Erythroblast (primary cell): ENCODE measurements at places on chromosomes 1 and 21.

GRCh38 chr1:202376247-202376646 is 27.7 kb downstream of the PPP1R12B start:
- DNase-seq: peak; percentile 75

- DNase-seq: no peak
Measured at GRCh38 chr21:17783481-17784179, 35.5 kb downstream of the C21orf91 start.

GRCh38 chr21:32957545-32957944 is 68.2 kb upstream of the OLIG2 start:
- DNase-seq: no peak

DNA sequence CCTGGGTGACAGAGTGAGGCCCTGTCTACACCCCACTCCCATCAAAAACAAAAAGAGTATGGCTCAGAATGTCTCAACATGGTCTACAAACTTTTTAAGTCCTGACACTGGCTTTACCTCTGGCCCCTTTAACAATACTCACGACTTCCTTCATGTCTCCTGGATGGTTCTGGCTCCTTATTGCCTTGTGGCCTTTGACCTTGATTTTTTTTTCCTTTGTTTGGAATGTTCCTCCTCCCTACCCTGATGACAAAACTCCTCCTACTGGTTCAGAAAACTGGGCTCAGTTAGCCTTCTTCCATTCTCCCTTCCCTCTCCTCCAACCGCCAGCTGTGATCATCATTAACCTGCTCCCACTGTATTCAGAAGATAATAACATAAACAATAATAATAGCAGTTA is 4.6 kb upstream of the SOAT1 start:
- DNase-seq: no peak

DNA sequence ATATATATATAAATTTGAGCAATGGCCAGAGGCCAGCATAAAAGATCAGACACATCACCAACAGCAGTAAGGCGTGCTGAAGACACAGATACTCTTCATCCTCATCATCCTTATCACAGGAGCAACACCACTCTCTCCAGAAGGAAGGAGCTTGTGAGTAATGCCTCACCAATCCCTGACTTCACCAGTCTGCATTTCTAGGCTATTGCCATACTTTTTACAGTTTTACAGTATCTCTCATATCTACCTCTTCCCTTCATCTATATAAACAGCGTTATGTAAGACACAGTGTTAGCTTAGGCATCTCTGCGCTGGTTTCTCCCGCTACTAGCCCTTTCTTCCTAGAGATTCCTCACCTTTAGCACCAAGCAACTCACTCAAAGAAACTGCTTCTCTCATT is 2.4 kb upstream of the ABL2 start:
- DNase-seq: no peak

GRCh38 chr1:183106166-183106565 is 79.9 kb upstream of the LAMC2 start:
- DNase-seq: no peak

GRCh38 chr1:9389968-9390367 is 97.3 kb downstream of the SPSB1 start:
- no peak for DNase-seq

DNA sequence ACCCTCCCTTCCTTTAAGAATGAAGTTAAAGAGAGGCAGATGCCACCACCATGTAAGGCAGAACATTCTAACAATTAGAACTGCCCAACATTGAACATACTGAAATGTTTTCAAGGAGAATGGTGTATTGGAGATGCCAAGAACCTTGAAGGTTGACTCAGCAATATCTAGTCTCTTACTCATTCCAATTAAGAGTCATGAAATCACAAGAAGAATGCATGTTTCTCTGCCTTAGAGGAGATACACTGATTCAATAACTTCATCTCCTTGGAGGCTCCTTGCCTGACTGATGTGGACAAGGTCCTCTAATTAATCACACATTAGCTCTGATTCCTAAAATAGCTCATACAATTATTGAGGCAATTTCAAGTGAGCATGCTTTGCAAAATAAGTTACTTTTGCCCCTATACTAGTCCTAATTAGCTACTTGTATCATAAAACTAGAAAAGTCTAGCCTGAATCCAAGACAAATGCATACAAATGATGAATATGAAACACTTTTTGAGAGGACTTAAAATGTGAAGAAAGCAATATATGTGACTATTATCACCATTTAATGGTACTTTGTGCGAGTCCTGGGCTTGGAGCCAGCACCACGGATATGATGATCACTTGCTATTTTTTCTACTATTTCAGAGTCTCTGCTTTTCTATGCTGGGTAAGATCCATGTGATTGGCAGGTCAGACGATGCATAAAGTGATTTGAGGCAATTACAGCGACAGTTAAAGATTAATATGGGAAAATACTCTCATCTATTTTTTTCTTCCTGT is 114.5 kb downstream of the DSCAM start:
- no peak for DNase-seq

DNA sequence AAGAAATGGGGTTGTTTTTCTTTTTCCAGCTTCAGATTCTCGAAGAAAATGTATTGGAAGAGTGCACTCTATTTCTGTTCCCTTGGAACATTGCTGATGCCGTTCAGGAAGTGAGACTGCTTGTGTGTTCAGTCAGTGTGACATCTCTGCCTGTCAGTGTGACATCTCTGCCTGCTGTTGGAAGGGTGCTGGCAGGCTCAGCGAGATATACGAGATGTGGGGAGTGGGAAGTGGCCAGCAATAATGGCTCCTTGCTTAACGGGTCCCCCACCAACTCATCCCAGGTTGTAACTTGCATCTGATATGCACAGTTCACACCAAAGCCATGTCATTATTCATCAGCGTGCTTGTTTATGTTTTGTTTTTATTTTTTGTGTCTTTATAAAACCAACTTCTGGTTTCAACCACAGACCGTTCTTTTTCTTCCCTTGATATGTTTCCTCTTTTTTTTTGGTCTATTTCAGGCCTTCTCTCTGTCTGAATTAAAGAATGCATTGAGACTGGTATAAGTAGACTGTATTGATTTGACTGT is 145.4 kb downstream of the GALNT2 start:
- DNase-seq: no peak

- no peak for DNase-seq
Measured at GRCh38 chr1:15051882-15052528, 101.5 kb upstream of the TMEM51 start.

- peak; percentile 60 for DNase-seq
Measured at GRCh38 chr1:206635978-206636345, 626 bp downstream of the DYRK3 start.

DNA sequence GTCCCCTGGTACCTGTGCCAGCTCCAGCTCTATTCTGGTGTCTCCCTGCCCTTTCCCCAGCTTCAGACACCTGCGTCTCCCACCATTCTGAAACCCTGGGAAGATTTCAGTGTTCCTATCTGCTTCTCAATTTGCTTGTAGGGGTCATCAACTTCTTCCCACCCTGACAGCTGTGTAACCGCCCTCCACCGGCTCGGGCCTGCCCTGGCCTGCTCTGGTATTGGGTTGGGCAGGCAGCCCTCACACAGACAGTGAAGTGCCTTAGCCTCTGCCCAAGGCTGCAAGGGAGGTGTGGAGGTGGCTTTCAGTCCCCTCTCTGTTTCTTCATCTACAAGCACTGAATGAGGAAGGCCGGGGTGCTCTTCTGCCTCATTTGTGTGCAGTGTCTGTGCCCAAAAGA is 97.2 kb downstream of the LAMC2 start:
- no peak for DNase-seq

DNA sequence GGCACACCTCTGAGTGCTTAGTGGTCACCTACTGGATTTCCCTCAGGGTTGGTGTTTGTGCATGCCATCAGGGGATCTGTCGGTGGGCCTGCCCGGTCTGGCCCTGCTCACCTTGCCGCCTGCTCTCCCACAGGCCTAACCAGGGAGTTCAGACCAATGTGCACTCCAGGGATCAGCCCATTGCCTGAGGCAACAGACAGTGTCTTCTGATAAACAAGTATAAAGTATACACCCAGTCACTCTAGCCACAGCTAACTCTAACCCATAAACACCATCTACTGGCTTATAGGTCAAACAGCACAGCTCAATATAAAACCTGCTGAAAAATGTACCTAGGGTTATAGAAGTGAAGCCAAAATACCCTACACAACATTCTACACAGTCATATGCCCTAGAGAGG is 1300.0 kb downstream of the PLA2G4A start:
- no peak for DNase-seq

- no peak for DNase-seq
Measured at GRCh38 chr1:118995312-118996016, 7.3 kb upstream of the TBX15 start.

DNA sequence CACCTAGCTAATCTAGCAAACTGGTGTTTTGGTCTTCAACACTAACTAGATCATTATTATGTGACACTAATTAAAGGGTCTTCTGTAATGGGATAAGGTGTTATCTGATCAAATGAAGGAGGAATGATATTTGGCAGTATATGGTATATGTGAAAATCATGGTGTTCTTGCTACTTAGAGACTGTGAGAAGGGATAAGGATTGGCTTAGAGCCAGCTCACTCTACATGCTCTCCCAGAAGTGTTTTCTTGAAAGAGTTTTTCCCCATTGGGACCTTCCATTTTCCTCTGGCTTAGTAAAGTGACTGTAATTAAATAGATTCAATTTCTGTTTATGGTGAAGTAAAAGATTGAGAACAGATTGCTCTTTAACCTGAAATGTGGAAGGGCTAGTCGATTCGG is 71.2 kb upstream of the RGL1 start:
- DNase-seq: no peak

- DNase-seq: no peak
Measured at GRCh38 chr1:6162773-6163172, 17.3 kb downstream of the CHD5 start.

GRCh38 chr1:109814993-109815786 is 51.5 kb upstream of the EPS8L3 start:
- DNase-seq: no peak

GRCh38 chr1:59827055-59827643 is 12.4 kb downstream of the HOOK1 start:
- DNase-seq: no peak

- DNase-seq: peak; percentile 94
Measured at GRCh38 chr1:15617173-15618076, at the start of gene DDI2. TSS of gene DDI2 (plus strand) at chr1:15617458. CDS start at chr1:15617671, 213 bp downstream.

- peak; percentile 29 for DNase-seq
Measured at GRCh38 chr1:87787551-87787950, 458.9 kb downstream of the LMO4 start.

DNA sequence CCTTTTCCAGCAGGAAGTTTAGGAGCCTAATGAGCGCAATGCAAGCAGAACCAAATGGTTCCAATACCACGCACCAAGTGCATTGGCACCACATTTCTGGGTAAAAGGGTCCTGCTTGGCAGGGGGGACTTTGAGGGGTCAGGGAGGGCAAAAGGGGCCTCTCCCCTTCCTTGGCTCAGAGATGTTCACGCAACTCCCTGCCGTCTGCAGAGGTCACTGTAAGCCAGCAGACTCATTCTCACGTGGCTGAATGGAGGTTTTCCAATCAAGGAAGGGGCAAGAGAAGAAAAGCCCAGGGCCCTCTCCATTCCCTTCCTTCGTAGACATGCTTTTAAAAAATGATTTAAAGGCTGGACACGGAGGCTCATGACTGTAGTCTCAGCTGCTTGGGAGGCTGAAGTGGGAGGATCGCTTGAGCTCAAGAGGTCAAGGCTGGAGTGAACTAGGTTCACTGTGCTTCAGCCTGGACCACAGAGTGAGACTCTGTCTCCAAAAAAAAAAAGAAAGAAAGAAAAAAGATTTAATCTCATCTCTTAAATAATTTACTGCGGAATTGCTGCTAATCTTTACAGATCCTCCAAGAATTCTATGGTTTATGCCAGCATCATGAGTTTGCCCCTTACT is 80.3 kb downstream of the RUNX3 start:
- peak; percentile 8 for DNase-seq

GRCh38 chr1:108716437-108717230 is 3.9 kb downstream of the FNDC7 start:
- no peak for DNase-seq

DNA sequence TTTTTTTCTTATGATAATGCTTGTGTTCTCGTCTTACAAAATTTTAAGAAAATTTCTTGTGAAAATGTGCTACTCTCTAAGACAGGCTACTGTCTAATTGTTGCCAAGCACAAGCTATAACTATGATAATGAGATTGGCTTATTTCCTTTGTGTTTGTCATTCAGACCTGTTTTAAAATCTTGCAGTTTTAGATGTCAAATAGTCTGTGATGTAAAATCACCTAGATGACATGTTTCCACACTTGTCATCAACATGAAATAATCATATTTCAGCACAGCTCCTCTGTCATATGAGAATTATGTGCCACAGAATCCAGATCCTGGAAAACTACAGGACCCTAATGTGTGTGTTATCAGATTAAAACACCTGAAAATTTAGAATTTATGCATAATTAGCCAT is 539.7 kb downstream of the USP25 start:
- no peak for DNase-seq

GRCh38 chr21:34498623-34499022 is 13.4 kb downstream of the KCNE1 start:
- DNase-seq: no peak

DNA sequence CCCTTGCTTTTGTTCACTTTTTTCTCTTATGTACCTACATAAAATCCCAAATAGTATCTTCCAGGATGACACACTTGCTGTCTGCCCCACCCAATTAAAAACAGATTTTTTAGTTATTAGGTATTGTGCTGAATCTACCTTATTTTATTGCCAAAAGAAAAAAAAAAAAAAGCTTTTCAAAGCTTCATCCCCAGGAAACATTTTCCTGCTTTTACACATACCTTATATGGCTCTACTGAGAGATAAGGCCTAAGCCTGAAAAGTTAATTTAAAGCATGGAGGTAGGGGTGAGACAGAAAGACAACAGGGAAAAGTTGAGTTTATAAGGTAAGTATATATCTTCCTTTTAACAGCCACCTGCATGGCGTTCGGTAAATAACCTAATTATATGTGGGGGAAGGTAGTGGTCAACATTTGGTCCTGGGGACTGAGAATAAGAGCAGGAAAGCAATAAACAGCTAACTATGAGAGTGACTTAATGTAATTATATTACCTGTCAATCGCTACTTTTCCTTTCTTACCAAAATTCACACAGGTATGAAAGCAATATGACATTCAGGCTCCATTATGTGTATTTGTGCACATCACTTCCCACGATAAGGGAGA is 54.6 kb upstream of the BOLA1 start:
- no peak for DNase-seq

GRCh38 chr21:26840912-26841311 is 4.3 kb downstream of the ADAMTS1 start:
- DNase-seq: no peak

- DNase-seq: no peak
Measured at GRCh38 chr21:45595574-45596295, 47.8 kb upstream of the PCBP3 start.
